ENCODE measurements at places on chromosomes 6 and 20.

GRCh38 chr20:45993197-45993951, 15.3 kb upstream of the MMP9 start:
- DNase-seq: no peak

GRCh38 chr6:51513891-51514747, 573.3 kb downstream of the PKHD1 start:
- DNase-seq: no peak

- no peak for DNase-seq
These were observed 576 bp downstream of the NECAB3 start for GRCh38 chr20:33673410-33674293.

- DNase-seq: no peak
These were observed 91.8 kb downstream of the TRMT11 start for GRCh38 chr6:126077810-126078776.

GRCh38 chr6:140045116-140045515, 670.7 kb upstream of the CITED2 start:
- DNase-seq: no peak

GRCh38 chr6:129490521-129491255, 219.3 kb downstream of the ARHGAP18 start:
- peak; percentile 88 for DNase-seq

- no peak for DNase-seq
These were observed 272.3 kb downstream of the KHDC1L start for GRCh38 chr6:72952808-72953630.

DNA sequence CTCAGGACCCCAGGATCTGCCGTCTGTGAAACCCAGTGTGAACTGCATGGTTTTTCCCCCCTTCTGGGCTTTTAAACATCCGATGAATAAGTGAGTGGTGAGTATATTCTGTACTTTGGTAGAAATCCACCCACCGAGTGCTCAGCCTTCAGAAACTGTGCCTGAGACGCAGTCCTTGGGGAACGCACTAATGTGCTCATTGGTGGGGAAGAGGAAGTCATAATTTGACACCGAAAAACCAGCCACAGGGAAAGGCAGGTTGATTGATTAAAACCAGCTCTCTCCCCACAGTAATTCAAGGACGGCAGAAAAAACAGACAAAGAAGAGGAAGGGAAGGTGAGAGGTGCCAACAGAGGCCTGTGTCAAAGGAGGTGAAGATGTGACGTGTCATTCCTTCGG, 21.7 kb downstream of the EDN3 start:
- DNase-seq: no peak

GRCh38 chr6:3443221-3443515, 13.7 kb downstream of the SLC22A23 start:
- DNase-seq: no peak
